DMS153 (cell line): ENCODE measurements at places on chromosomes 12 and 14.

GRCh38 chr14:57355081-57355800, 35.1 kb upstream of the NAA30 start:
- DNase-seq = no peak

- DNase-seq = no peak
Observed at GRCh38 chr14:35301735-35302528, 9.8 kb downstream of the PSMA6 start.

GRCh38 chr12:49482095-49483051, 56.5 kb upstream of the KCNH3 start:
- DNase-seq = peak; percentile 1

DNA sequence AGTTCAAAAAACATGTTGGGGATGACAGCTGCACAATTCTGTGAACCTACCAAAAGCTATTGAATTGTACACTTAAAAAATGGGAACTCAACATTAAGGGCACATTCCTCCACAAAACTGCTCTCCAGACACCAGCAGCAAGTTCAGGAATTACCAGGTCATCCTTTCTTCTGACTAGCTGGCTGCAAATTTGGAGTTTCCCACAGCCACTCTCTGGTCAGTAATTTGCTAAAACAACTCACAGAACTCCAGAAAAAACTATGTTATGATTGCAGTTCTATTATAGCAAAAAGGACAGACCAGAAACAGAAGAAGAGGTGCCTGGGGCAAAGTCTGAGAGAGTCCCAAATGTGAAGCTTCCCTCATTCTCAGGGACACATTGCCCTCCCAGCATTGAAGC, 20.1 kb upstream of the PLEKHD1 start:
- DNase-seq = no peak

GRCh38 chr14:51539571-51540037, 112.1 kb upstream of the FRMD6 start:
- DNase-seq = no peak

- no peak for DNase-seq
Observed at GRCh38 chr12:132227118-132227517, 82.9 kb downstream of the NOC4L start.

DNA sequence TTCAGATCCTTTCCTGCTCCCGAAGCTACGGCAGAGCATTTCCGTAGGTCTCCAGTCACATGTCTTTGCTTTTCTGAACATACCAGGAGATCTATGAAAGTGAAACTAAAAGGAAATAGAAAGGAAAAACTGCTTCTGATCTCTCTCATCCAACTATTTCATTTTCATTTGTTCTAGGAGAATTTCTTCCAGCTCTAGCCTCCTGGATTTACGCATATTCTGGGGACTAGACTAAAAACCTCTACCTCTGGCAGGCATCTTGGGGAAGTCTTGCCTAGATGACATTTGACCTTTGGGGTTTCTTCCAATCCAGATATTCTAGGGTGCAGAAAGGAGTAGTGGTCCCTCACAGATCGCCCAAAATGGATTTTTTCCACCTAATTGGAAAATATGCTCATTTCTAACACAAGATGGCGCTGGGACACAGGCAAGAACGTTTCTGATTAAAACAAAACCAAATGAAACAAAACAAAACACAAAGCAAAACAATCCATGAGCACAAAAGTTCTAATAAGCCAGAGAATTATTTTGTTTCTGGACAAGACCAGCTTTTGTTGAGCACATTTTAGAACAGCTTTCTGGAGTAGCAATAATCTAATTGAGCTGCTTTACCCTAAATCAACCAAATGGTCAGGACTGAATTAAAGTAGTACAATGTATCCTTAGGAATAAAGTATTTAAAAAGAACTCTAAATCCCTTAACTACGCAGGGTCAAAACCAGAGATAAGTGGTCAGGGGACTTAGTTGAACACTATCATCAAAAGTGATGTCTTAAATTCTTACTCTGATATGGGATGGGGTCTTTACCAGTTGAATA, 12.3 kb upstream of the PARP11 start:
- DNase-seq = peak; percentile 1

- DNase-seq = no peak
Observed at GRCh38 chr12:83932011-83932410, 980.6 kb downstream of the SLC6A15 start.

DNA sequence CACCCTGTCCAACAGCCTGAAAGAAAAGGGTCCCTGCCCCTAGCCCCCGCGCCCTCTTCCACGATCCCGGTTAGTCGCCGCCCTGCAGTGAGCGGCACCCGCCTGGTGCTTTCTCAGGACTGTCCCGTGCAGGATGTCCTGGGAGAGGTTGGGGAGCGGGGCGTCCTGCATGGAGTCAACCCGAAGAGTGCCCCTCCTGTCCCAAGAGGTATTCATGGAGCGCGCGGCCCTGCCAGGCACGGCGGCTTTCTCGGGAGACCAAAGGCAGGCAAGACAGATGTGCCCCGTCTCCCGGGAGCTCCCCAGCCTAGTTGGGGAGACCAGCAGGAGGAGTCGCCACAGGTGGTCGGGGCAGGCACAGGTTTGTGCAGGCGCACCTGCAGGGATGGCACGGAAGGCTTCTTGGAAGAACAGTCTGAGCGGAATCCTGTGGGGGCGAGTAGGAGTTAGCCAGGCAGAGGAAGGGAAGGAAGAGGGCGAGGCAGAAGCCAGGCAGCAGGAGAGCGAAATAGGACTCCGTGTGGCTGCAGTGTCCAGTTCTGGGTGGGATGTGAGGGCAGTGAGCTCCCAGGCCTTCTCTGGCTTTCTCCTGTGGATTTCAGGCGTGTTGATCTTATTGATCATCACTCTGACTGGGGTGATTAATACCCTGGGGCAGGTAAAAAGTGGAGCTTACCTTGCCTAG, 723 bp downstream of the SIVA1 start:
- no peak for DNase-seq

GRCh38 chr12:39464976-39465695, 22.2 kb upstream of the KIF21A start:
- DNase-seq = no peak

GRCh38 chr14:76837524-76837923, 11.3 kb downstream of the LRRC74A start:
- DNase-seq = no peak

DNA sequence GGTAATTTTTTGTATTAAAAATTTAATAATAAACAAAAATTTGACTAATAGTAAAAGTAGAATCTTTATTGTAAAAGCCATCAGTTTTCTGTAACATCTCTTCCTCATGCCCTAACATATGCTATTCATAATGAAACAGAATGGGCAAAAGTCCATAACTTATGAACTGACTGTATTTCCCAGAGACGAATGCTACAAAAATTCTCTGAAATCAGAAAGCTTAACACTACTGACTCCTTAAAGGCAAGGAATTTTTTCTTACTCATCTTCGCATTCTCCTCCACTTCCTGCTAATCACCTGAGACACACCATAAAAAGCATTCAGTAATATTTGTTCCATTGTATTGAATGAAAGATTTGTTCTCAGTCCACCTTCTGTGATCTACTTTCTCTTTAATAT, 17.6 kb downstream of the MON2 start:
- no peak for DNase-seq

DNA sequence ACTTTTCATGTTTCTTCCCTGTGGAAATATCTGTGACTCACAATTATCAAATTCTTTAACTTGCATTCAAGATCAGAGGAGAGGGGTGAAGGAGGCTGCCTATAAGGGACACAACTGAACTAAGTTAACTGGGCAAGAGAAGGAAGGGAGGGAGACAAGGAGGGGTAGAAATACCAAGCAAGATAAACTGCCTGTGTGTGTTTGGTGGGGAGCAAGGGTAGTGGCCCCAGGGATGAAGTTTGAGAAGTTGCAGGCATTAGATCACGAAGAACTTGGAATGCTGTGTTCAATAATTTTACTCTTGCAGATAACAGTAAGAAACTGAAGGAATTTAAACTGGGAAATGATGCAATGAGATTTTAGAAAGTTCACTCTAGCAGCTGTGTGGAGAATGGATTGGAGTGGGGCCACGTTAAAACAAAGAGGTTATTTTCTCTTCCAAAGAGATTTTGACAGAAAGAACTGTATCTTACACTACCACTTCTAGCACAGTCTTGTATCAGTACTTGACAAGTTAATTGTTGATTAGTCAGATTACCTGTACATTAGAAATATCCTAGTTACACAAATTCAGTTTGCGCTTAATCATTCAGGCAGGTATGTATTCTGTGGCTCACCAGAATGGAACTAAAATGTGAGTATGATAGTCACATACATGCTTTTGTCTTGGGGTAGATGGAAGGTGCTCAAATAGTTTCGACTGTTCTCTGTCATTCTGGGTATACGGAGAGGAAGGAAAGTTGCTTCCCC, 7.4 kb downstream of the PKP2 start:
- no peak for DNase-seq

GRCh38 chr14:66375046-66375964, 110.9 kb upstream of the CCDC196 start:
- no peak for DNase-seq

DNA sequence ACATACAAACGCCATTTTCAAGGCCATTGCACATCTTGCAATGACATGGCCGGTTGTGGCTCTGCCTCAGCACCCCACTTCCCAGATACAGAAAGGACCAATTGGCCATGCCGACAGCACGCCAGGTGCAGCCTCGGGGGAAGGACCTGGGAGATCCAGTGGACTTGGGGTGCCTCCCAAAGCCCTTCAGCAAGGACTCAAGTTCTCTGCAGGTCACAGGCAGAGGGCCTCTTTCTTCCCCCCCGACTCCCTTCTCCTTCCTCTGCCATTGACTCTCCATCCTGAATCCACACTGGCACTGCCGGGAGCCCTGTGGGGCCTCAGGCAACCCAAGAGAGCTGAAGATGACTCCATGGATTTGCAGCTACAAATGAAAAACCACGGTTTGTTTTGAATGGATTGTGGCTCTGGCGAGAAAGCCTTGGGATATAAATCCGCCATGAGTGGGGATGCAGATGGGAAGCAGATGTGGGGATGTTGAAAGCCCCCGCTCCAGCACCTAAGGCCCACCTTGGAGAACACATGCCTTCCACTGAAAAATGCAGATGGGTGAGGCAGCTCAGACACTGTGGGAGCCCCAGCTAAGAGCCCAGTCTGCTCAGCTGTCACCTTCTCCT, 35.1 kb upstream of the LTBP2 start:
- no peak for DNase-seq

GRCh38 chr12:4744709-4745108, 24.5 kb downstream of the GALNT8 start:
- no peak for DNase-seq

- DNase-seq = no peak
Observed at GRCh38 chr12:4275870-4276301, 2.3 kb downstream of the CCND2 start.

DNA sequence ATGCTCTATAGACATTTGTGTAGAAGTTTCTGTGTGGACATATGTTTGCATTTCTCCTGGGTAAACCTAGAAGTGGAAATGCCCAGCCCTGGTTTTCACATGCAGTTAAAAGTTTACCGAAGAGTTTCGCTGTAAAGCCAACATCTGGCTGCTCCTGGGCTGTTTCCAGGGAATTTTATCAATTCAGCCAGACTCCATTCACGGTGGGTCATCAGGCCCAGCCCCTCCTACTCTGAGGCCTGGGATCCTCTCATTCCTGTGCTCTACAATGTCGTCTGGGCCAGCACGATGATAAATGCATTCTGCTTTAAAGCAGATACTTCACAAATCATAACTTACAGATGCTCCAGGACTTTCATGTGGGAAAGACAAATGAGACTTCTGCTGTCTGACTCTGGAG, 7.1 kb downstream of the NUAK1 start:
- no peak for DNase-seq

DNA sequence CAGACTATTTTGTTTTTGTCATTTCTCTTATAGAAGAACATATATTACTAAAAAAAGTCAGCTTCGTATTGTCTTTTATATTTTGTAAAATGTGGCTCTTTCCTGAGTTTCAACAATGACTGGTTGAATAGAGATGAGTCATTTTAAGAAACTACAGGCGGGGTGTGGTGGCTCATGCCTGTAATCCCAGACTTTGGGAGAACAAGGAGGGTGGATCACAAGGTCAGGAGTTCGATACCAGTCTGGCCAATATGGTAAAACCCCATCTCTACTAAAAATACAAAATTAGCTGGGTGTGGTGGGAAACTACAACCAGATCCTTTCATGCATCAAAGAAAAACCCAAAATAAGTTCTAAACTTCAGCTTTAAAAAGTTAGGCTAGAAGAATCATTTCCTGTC, 28.8 kb downstream of the HECTD4 start:
- no peak for DNase-seq

DNA sequence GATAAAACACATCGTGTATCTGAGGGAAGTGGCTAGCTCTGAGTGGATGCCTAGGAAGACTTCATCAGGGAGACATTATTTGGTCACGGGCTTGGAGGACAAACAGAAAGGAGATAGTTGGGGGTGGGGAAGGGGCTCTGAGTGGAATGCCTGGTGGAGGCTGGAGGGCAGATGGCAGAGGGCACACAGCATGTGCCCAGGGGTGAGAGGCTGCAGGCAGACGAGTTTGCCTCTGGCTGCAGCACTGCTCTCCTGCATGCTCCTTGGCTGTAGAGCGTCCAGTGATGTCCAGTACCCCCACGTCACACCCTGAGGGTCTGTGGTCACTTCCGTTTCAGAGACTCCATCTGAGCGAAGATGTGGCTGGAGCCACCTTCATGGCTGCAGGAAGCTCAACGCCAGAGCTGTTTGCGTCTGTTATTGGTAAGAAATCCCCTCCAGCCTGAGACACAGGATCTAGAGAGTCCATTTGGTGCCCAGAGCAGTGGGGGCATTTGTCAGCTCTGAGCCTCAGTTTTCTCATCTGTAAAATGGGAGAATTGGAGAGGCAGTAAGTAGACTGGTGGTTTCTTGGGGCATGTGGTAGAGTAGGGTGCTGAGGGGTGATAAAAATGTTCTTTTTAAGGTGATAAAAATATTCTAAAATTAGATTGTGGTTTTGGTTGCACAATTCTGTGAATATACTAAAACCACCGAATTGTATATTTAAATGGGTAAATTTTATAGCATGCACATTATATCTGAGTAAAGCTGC, 71.7 kb upstream of the RIN3 start:
- no peak for DNase-seq

DNA sequence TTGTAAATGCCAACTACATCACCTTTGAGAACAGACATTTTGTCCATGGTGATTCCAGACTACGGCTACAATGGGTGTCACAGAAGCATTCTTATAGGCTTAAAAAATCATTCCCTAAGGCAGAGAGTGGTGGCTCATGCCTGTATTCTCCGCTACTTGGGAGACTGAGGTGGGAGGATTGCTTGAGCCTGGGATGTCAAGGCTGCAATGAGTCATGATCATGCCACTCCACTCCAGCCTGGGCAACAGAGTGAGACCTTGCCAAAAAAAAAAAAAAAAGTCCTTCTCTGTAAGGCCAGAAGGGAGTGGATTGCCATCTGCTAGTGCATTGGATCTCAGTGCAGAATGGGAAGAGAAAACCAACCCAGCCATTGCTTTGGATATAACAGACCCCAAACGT, 522.5 kb downstream of the VRK1 start:
- no peak for DNase-seq

- DNase-seq = no peak
Observed at GRCh38 chr12:13686260-13686659, 295.1 kb downstream of the GRIN2B start.
